ENCODE measurements at places on chromosomes 6 and 20. TPM values are rescaled to one million over a fixed set of nuclear protein-coding genes. Genes with fewer than 3 reads are reported as not detected.

GRCh38 chr6:36241728-36242127 lies 28.1 kb upstream of the PNPLA1 start:
- no peak for DNase-seq

Gene SCAF8
- polyA plus RNA-seq, result 54.2 TPM

Gene EHMT2
- polyA plus RNA-seq, result 92.0 TPM

DNA sequence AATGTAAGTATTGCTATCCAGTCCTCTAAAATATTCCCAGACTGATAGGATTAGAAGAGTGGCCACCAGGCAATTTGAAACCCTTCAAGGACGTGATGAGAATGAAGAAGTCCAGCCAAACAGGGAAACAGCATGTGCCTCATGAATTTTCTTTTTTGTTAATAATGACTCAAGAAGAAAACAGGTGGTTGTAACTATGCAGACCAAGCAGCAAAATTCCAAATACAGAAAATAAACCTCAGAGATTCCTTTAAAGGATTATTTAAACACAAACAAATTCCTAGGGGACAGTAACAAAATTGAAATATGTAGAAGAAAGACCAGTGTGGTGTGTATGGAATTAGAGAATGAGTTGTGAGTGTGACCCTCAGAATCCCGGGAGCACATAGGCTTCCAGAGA lies 239.2 kb downstream of the KCNQ5 start:
- no peak for DNase-seq

DNA sequence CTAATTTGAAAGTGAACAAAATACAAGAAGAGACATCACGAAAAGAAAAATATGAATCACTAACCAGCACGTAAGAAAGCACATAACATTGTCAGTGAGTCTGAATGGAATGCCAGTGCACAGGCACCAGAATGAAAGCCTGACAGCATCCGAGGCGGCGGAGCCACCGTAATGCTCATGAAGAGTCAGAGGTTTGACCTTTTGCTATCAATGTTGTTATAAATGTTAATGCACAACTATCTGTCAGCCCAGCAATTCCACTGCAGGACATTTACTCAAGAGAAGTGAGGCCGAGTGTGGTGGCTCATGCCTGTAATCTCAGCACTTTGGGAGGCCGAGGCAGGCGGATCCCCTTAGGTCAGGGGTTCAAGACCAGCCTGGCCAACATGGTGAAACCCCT lies 562.1 kb downstream of the PRKN start:
- no peak for DNase-seq

Gene PDE10A
- polyA plus RNA-seq, result 19.6 TPM

- no peak for DNase-seq
These were observed 113.6 kb upstream of the CCDC28A start for GRCh38 chr6:138659998-138660397.

DNA sequence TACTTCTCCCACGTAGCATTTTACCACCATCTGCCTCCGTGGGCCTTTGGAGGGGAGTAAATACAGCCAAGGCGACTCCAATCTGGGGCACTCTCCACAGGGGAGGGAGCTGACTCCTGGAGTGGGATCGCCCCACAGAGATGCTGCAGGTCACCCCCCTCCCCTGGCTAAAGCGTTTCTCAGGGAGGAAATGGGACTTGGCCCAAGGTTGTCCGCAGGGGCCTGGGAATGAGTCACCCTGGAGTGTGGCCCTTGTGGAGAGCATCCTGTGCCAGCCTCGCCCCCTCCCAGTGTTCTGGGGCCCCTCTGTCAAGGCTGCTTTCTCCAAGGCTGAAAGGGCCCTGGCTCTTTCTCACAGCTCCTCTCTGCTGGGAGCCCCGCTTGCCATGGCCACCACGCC lies 84.5 kb upstream of the QKI start:
- DNase-seq, result no peak

DNA sequence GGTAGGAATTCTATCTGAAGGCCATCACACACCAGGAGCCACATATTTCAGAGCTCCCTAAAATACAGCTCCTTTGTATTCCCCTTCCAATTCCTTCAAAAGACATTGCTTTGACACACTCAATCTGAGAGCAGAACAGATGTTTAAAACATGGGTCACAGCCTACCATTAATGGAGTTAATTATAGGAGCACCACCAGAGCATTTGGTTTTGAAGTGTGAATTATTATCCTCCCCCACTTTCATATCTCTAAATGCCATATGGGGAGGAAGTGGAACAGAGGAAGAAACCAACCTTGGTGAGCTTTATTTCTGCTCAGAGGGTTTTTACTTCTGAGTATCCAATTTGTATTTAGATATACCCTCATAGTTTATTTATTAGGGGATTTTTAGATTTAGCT lies 50.7 kb upstream of the TNFRSF21 start:
- no peak for DNase-seq

Gene LAMP5
- 8.1 TPM for polyA plus RNA-seq

DNA sequence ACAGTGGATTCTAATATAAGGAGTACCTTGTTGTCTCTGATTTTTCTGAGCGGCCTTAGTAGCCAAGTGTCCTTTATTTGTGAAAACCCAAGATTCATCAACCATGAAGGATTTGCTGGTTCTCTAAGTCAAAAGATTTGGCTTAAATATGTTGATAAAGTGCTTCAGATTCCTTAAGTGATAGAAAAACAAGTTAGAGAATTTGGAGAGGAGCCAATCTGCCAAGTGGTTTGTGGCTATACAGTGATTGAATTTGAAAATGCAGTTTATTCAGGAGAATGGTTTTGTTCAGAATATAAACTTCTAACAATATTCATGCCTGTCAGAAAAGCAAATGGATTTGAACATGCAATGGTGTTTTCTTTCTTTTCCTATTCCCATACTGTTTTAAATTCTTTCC lies 54.8 kb downstream of the CAP2 start:
- DNase-seq, result no peak

- DNase-seq, result no peak
These were observed 3.8 kb downstream of the EYA2 start for GRCh38 chr20:46898423-46898822.

- DNase-seq, result no peak
These were observed 27.0 kb downstream of the IL17A start for GRCh38 chr6:52213127-52213526.

GRCh38 chr6:103277936-103278335 lies 1581.8 kb downstream of the HACE1 start:
- DNase-seq, result no peak

GRCh38 chr20:41357424-41358163 lies 9.0 kb downstream of the EMILIN3 start:
- no peak for DNase-seq

Gene TGIF2
- 56.4 TPM for polyA plus RNA-seq

DNA sequence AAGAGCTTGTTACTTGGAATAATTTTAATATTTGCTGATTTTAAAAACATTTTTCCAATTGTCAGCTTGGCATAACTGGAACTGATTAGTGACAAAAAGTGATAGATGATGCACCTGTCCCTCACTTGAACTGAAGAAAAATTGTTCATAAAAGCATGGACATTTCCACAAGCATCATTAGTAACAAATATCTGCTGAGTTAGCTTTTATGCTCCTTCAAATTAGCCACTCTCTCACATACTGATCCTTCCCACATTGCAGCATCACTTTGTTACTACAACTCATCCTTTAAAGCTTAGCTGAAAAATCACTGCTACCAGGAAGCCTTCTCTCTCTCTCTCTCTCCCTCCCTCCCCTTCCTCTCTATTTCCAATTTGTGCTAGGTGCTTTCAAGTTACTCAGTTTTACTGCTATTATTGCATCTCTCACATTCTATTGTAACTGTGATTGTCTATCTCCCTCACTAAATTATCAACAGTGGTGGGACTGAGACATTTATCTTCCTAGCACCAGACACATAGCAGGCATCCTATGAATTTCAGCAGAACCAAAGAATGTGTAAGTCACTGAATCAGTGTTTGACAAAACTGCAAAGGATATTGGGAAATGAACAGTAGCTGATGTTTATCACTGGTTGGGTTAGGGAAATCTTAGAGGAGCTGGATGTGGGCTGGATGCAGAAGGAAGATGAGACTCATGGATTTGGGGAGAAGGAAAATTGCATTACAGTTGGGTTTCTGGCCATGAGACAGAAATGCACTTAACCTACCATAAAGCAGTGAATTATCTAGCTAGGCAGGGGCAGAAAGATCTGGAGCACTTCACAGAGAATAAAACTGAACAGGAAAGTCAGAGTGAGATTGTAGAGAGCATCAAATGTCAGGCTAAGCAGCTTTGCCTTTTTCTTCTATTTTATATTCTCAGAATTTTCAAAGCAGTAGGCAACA lies 128.4 kb upstream of the PLN start:
- DNase-seq, result no peak

- DNase-seq, result peak; percentile 11
These were observed 63.5 kb downstream of the TRMT6 start for GRCh38 chr20:5886788-5887187.

DNA sequence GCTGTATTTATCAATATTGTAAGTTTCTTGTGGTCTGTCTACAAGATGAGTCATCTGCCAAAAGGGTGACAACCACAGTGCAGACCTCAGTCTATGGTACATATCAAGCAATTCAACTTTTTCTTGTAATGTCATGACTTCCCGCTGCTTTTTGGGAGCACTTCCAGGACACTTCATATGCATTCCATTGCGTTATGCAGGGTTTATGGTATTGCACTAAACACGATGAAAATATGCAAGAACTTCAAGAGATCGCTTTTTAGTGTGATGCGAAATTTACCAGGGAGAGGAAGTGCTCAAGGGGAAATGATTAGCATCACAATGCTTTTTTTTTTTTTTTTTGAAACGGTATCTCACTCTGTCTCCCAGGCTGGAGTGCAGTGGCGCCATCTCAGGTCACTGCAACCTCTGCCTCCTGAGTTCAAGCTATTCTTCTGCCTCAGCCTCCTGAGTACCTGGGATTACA lies 166.5 kb downstream of the TFAP2A start:
- no peak for DNase-seq

GRCh38 chr6:107821591-107821990 lies 2.5 kb downstream of the SCML4 start:
- DNase-seq, result no peak

Gene DNMT3B
- polyA plus RNA-seq, result 7.8 TPM

Gene IL20RA
- polyA plus RNA-seq, result 1.6 TPM

- DNase-seq, result no peak
These were observed 56.4 kb downstream of the ZMYND8 start for GRCh38 chr20:47300071-47300470.

Gene MOG
- polyA plus RNA-seq, result not detected

Gene ELOVL2
- polyA plus RNA-seq, result 9.8 TPM

DNA sequence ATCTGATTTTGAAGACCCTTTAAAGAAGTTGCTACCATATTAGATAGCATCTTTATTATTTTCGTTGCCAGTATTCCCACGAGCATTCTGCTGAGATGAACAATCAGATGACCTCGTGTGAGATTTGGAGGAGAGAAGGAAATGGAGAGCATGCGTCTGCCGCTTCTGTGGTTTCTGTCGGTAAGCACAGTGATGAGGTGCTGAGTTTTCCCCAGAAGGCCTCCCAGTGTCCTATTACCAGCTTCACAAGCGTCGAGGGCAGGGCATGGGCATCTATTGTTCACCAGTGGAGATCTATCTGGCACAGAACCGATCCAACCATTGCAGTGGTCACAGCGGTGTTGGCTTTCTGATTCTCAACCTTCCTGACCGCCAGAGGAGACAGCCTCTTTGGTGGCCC lies 29.4 kb downstream of the TRAF3IP2 start:
- no peak for DNase-seq

DNA sequence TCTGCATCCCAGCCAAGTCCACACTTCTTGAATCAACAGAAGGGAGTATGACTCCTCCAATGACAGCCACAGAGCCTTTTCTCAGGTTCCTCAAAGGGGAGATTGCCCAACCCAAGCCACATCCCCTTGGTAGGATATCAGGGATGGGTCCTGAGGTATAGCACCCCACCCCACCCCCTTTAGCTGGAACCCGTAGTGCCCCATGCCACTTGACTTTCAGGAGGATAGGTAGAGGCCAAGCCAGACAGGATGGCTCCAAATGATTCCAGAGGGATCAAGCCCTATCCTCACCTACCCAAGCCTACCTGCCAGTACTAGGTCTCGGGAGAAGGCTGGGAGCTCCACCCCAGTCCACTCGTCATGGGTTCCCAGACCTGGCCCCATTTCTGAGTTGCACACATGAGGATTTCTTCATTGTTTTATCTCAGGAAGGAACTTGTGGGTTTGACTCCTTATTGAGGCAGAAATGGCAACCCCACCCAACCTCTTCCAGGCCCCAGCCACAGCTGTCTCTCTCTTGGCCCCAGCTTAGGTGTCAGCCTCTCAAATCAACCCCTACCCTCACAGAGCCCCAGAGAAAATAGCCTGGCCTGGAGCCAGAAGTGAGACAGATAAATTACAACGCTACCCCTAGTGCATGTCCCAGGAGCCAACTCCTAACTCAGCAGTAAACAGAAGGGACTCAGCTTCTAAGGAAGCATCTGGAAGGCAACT lies 3.6 kb downstream of the CCND3 start:
- DNase-seq, result no peak

Gene MAFB
- 143 TPM for polyA plus RNA-seq

Gene ADAM33
- polyA plus RNA-seq, result 11.3 TPM

GRCh38 chr6:75135450-75135849 lies 70.4 kb downstream of the COL12A1 start:
- DNase-seq, result no peak

Gene PROKR2
- not detected for polyA plus RNA-seq

GRCh38 chr6:13724182-13724581 lies 12.5 kb upstream of the RANBP9 start:
- no peak for DNase-seq

Gene SPATS1
- not detected for polyA plus RNA-seq

GRCh38 chr6:151763938-151764680 lies 43.4 kb upstream of the ESR1 start:
- peak; percentile 38 for DNase-seq

DNA sequence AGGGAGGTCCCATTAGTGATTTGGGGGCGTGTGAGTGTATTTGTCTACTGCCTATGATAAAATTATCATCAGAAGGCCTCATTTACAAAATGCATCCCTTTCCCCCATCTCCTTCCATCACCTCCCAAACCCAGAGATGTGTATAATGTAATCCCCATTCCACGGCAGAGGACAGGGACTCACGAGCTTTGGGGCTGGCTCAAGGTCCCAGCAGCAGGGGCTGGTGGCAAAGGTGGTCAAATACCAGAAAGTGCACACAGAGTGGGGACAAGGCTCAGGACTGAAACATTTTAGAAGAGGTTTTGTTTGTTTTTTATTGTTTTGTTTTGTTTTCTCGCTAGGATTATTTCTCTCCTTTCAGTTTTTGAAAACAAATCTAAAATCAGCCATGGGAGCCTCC lies 68.5 kb upstream of the TOP1 start:
- DNase-seq, result no peak

Gene NKX2-2
- not detected for polyA plus RNA-seq

GRCh38 chr6:43506171-43506570 lies 4.0 kb downstream of the LRRC73 start:
- DNase-seq, result no peak

Measured in renal pelvis (tissue), 12 donors.